Stimulated activated CD8-positive, alpha-beta memory T cell treated with anti-CD3 and anti-CD28 coated beads, Interleukin-15, amount 100 ng/mL, for 24 hours (primary cell): ENCODE measurements at places on chromosomes 16 and 17.

GRCh38 chr17:53061446-53061845, 761.3 kb upstream of the KIF2B start:
- DNase-seq, result no peak

- no peak for DNase-seq
Observed at GRCh38 chr17:37677021-37677420, 33.8 kb upstream of the DDX52 start.

DNA sequence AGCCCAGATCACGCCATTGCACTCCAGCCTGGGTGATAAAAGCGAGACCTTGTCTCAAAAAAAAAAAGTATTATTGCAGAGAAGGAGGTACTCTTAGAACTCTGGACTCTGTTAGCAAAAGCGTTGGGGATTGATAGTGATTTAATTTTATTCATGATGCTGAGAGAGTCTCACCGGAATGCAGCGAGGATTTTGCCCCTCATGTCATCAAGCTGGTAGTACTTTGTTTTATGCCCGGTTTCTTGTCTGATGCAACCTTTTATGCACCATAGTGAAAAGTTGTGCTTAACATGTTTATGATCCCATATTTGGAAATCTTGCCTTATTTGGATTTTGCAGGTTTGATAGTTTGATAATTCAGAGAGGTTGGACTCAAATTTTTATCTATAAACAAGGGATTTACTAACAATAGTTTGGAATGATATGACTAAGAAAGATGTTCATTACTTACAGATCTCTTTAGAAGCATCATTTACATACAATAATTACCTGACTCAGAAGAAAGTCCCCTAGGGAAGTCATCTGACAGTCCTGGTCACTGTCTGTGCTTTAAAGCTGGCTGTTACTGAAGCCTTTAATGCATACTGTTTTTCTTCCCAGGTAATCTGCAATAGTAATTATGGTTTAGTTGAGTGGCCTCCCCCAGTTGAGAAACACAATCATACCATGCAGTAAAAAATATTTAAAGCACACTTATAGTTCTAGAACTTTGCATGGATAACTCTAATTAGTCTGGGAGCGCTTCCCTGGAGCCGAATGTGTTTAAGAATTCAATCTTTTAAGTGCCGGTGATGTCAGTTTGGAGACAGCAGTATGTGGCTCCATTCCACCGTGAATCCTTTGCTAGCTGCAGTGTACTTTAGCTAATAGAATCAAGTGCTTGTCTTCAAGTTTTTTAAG, 120.9 kb downstream of the PRKCA start:
- DNase-seq, result no peak

- no peak for DNase-seq
Observed at GRCh38 chr17:58808609-58809563, 53.2 kb downstream of the PPM1E start.

- DNase-seq, result no peak
Observed at GRCh38 chr17:17236295-17237025, 508 bp downstream of the FLCN start.

DNA sequence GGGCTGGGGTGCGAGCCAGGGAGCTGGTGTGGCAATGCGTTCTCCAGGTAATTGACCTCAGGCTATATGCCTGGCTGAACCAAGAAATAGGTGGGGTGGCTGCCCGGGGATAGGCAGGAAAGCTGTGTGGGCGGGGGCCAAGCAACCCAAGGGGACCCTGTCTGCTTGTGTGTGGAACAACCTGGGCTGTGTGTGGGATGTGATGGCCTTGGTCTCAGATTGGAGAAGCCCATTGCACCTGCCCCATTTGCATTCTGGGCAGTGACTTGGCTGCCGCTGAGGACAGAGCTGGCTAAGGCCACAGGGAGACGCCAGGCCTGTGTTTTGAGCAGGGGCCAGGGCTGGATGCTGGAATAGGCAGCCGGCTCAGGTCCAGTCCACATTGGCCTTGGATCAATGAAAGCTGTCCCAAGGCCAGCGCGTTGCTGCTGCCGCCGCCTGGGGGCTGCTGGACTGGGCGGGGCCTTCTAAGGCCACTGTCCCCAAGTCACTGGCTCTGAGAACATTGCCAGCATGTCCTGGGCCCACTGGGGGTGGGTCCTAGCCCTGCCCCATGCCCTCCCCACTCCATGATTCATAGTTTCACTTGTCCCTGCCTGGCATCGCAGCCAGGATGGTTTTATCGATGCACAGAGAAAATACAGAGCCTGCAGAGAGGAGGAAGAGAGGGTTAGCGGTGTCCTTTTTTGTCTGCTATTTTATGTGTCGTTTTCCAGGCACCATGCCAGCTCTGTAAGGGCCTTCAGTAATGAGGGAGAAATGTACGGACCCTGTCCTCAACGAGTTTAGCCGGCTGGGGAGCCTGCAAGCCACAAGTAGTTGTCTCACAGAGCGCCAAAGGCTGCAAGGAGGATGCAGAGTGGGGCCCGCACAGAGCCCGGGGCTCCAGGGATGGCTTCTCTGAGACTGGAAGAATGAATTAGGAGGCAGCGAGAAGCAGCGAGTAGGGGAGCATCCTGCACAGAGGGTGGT, 43.9 kb downstream of the NKD1 start:
- DNase-seq, result no peak

- DNase-seq, result no peak
Observed at GRCh38 chr16:56241596-56241995, 50.3 kb downstream of the GNAO1 start.
